Right ventricle myocardium inferior (tissue), 1 donor: ENCODE measurements at places on chromosomes 3 and 15. TPM values are rescaled to one million over a fixed set of nuclear protein-coding genes. Genes with fewer than 3 reads are reported as not detected.

DNA sequence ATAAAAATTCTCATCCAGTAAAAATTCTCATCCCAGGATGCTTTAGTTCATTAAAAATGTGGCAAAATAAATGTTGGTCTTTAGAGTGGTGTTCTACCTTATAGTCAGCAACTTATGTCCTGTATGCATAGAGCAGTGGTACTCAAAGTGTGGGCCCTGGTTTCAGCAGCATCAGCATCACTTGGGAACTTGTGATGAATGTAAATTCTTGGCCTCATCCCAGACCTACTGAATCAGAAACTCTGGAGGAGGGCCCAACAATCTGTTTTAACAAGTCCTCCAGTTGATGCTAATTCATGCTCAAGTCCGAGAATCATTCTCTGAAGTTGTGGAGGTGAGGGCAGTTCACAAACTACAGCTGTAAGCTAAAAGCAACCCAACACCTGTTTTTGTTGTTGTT, 307.3 kb upstream of the SATB1 start:
- no peak for DNase-seq

GRCh38 chr3:3853544-3853943, 54.3 kb downstream of the LRRN1 start:
- no peak for DNase-seq

- no peak for DNase-seq
Measured at GRCh38 chr3:23575697-23576096, 230.1 kb upstream of the UBE2E1 start.

DNA sequence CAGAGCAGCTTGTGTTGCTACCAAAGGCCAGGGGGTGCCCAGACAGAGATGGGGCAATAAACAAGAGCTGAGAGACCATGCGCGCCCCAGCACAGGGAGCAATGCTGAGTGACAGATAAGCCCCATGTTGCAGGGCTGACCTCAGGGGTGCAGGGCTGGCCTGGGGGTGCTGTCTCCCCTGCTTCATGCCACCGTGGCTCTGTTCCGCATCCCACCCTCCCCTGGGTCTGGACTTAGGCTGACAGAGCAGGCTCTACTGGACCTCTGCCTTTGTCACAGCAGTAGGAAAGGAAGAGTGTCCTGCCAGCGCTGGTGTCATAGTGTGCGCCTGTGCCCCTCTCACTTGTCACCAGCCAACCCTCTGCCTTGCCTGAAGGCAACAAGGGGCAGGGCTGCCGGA, 67.4 kb upstream of the IQSEC1 start:
- DNase-seq: no peak

DNA sequence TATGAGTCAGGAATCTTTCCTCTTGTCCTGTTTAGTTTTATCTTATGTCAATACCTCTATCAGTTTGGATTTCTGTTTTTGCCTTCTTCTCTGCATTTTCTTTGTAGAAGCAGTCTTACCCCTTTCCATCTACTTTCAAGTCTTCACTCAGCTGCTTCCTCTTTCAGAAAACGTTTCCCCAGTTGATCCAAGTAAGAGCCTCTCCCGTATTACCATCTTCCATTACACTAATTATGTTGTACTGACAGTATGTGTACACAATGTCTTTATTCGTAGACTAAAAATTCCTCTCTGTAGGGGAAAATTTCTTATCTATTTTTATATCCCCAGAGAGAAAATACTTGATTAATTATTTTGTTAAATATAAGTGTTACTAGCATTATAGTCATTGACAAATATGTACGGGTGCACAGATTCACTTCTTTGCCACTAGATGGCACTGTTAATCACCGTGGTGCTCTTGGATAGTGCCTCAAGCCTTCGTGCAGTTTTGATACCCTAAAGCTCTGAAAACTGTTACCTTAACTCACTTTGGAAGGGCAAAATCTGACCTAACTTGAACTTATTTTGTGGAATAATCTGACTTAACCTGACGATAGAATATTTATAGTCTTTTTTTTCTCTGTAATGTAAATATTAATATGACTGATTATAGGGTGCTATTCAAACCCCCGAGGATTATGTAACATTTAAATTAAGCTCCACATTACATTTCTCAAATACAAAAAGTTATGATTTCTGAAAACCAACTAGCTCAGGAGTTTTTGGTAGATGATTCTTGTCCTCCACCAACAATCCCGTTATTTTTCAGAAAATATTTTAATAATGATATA, 74.2 kb upstream of the POU1F1 start:
- DNase-seq: no peak

GRCh38 chr3:146466604-146467003, 2.8 kb downstream of the PLSCR2 start:
- DNase-seq: no peak

DNA sequence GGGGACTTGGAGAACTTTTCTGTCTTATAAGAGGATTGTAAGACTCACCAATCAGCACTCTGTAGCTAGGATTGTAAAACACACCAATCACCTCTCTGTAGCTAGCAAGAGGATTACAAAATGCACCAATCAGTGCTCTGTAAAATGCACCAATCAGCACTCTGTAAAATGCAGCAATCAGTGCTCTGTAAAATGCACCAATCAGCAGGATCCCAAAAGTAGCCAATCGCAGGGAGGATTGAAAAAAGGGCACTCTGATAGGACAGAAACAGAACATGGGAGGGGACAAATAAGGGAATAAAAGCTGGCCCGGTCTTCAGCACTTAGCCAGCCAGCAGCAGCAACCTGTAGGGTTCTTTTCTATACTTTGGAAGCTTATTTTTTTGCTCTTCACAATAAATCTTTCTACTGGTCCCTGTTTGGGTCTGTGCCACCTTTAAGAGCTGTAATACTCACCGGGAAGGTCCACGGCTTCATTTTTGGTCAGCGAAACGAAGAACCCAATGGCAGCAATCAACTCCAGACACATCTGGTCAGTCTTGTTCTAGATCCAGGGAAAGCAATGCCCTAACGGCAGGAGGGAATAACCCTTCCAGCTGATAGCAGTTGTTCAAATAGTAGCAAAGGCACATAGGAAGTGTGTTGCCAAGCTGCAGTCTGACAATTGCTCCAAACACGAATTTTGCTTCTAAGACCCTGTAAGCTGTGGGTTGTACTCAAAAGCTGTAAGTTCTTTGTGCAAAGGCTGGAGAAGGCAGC, 135.6 kb downstream of the TJP1 start:
- DNase-seq: no peak

- DNase-seq: no peak
Measured at GRCh38 chr15:42494998-42495360, 455 bp upstream of the SNAP23 start.

- DNase-seq: no peak
Measured at GRCh38 chr3:195196266-195196665, 74.7 kb downstream of the XXYLT1 start.

DNA sequence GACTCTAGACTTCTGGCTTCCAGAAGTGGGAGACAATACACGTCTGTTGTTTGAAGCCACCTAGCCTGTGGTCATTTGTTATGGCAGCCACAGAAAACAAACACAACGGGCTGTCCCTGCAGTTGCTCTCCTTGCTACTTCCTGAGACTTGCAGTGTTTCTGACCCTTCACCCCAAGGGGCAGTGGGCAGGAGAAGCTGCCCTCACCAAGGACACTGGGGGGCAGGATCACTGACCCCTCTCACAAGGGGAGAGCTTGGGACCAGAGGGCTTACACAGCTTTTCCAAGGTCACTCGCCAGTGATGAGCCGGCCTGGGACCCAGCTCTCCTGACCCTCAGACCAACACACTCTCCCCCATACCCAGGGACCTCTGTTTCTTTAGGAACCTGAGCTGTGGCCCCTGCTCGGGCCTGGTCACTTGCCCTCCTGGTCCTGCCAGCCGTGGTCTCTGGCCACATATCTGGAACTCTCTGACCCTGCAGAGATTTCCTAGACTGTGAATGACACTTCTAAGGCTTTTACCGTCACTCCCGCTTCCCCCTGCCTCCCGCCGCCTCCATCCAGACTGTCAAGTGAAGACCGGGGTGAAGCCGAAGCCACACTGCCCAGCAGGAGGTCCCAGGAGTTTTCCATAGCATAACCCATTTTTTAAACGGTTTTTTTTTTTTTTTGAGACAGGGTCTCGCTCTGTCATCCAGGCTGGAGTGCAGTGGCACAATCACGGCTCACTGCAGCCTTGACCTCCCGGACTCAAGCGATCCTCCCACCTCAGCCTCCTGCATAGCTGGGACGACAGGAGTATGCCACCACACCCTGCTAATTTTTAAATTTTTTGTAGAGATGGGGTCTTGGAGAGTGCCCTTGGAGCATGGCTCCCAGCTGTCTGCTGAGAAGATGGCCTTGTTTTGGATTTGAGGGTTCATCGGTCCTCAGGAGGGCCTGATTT, 4.4 kb downstream of the ATP2B2 start:
- peak; percentile 33 for DNase-seq

DNA sequence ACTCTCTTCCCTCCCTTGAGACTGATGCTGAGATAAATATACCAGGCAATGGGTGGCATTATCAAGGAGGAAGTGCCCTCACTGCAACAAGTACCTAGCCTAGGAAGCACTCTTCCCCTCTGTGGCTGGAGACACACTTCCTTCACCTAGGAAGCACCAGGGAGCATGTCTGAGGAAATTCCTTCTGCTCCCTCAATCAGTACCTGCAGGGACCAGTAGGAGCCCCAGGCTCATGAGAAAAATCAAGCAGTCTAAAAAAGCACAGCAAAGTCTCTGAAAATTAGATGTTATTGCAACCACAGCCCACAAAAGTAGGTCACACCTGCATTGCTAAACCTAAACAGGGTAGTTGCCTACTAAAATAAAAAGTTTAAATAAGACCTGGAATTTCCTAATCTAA, 78.2 kb upstream of the TRPM1 start:
- DNase-seq: no peak

DNA sequence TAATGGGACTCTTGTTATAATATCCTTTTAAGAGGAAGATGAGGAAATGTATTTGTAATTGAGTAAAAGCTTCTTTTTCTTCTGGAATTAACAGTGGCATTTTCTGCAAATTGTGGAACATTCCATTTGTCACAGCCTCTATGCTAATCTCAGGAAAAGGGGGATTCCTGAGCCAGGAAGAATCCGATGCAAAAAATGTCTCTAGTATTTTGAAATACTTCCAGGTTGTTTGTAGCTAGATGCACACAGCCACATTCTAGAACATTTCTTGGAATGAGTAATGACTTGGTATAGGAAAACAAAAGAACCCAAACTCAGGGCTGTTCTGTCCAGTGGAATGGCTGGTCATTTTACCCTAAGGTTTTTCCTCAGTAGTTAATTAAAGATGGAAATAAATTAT, 98.5 kb upstream of the SLC2A2 start:
- DNase-seq: no peak

DNA sequence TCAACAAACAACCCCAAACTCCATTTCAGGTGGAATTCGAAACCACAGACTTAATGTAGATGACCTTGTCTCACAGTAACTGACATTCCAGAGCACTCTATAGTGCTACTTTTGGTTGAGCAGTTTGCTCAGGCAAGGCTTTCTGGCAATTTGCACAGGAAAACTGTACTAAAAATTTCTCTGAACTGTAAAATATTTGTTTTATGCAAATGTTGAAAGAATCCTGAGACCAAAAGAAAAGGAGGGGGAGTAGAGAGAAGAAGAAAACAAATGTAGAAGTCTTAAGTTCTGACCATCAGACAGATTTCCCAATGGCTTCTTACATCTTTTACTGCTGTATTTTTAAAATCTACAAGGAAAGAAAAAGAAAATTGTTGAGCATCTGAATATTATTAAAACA, 53.5 kb downstream of the DTWD1 start:
- no peak for DNase-seq

DNA sequence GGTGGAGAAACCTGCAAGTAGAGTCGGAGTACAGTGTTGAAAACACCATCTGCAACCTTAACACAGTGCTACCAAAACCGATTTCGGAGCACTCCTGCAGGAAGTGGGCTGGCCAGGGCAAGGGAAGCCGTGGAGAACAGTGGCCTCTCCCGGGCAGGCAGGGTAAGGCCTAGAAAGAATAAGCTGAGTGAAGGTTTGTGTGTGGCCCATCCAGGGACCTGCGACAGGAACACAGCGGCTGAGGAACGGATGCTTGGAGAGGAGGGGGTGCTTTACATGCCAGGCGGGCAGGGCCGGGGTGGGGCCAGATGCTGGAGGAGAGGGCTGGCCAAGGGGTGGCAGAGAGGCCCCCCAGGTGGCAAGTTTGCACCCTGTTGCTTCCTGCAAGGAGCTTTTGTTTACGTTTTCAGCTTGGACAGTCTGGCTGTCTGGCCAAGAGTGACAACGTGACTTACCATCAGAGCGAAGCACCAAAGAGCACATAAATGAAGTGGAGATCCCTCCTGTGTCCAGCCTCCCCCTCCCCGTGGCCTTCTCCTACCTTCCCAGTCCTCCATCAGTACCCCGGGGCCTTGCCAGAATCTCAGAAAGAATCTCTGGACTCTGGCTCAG, 156.5 kb downstream of the PGPEP1L start:
- DNase-seq: peak; percentile 82

DNA sequence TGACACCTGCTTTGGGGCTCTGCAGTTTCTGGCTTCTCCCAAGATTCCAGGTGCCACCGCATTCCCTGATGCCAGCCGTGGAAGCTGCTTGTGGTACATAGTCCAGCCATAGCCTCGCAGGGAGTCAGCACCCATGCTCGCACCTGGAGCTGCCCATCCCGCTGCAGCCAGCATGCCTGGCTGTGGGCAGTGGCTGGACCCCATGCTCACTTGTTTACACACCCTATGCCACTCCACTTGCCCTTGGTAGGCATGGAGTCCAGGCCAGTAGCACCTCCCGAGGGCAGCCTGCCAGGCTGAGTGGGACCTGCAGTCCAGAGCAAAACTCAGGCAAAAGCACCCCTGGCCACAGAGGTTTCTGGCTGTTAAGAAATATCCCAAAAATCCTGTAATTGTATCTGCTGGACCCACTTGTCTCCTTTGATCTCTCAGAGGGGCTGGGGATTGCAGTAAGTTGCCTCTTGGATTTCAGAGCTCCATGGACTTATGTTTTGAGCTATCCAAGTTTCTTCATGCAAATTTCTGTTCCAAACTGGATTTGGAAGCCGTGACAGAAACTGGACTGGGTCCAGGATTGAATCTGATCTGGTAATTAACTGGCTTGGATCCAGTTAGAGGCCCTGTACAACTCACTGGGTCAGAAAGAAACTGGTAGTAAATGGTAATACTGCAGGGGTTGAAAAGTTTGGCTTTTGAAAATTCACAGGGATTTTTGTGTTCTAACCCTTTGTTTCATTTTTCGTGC, 149.3 kb downstream of the FMN1 start:
- no peak for DNase-seq

- no peak for DNase-seq
Measured at GRCh38 chr3:104612218-104612617, 754.5 kb upstream of the ALCAM start.

DNA sequence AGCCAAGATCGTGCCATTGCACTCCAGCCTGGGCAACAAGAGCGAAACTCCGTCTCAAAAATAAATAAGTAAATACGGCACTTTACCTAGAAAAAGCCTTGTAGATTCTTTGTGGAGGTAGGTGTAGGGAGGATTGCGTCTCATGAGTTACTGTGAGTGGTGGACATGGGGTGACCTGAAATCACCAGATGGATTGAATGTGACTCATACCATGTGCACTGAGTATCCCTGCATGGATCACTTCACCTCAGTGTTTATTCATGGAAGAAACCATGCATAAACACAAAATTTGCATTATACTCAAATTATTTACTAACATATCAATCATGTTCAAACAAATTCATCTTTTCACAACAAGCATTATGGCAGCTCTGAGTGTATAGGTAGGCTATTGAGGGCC, 55.9 kb downstream of the MRPS25 start:
- no peak for DNase-seq

The ITPR1 gene
- total RNA-seq: 22.4 TPM

The RBPMS2 gene
- total RNA-seq: 255 TPM

The LSAMP gene
- total RNA-seq: 5.0 TPM

The C3orf62 gene
- 2.1 TPM for total RNA-seq

The BNC1 gene
- total RNA-seq: 0.19 TPM

The SCAMP2 gene
- total RNA-seq: 42.6 TPM

The HIGD2B gene
- total RNA-seq: not detected

The KLF15 gene
- total RNA-seq: 33.0 TPM

The NEIL1 gene
- 8.7 TPM for total RNA-seq

The BHLHE40 gene
- total RNA-seq: 26.9 TPM

The HRH1 gene
- 1.8 TPM for total RNA-seq
